ENCODE measurements at places on chromosomes 7 and 10. TPM values are rescaled to one million over a fixed set of nuclear protein-coding genes. Genes with fewer than 3 reads are reported as not detected.

DNA sequence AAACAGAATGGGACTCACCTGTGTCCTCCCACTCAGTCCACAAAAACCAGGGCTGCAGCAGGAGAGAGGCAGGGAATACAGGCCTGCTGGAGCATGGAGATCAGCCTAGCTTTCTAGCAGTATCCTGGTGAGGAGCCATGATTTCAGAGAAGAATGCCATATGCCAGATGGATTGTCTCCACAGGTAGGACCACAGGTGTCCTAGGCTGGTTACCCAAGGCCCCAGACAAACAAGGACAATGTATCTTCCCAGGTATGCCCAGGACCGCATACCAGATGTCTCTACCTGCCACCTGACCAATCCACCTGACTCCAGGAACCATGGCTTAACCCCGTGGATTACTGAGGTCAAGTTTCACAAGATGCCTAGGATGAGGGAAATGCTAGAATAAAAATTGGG is 295.4 kb upstream of the NPSR1 start:
- DNase-seq, result no peak

- no peak for DNase-seq
These were observed 247.8 kb upstream of the IGFBP3 start for GRCh38 chr7:46168671-46169383.

Gene MEIG1
- polyA plus RNA-seq, result 3.0 TPM

Gene GRID2IP
- 0.11 TPM for polyA plus RNA-seq

Measured in cardiac muscle cell (in vitro differentiated cells and primary cell).